ENCODE measurements at places on chromosomes 1 and 21.
A peak's percentile ranks its signal among the peaks of the same experiment; 100 is the strongest.

DNA sequence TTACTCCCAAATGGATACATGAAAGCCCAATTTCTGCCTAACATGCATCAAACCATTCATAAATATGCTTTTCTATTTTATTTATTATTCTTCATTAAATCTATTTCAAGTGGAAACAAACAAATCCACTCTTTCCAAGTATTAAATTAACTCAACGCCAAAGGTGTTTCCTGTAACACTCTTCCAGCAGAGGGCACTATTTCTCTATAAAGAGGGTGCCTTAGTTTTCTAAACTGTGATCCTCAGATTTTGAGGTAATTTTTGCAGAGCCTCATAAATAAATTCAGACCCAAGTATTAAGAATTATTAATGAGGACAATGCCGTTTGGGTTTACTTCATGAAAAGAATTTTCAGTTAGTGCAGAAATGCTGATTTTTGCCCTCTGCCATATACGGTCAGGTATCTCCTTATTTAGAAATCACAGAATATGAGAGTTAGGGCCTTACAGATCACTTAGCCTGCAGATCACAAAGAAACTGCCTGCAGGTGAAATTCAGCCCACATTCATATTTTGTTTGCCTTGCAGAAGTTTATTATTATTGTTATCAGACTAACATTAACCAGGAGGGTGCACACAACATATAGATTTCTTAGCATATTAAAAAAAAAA is 40.1 kb upstream of the MYSM1 start:
- no peak overlapping the region for H3K27ac ChIP-seq
- no peaks in the 10 kb centered on the region for H3K4me1 ChIP-seq
- no peaks in the 10 kb centered on the region for H3K36me3 ChIP-seq

GRCh38 chr1:181133969-181134418 is 45.5 kb downstream of the IER5 start:
- no peak overlapping the region for H3K4me3 ChIP-seq
- DNase-seq: no peak
- H3K36me3 ChIP-seq: no peaks in the 10 kb centered on the region

DNA sequence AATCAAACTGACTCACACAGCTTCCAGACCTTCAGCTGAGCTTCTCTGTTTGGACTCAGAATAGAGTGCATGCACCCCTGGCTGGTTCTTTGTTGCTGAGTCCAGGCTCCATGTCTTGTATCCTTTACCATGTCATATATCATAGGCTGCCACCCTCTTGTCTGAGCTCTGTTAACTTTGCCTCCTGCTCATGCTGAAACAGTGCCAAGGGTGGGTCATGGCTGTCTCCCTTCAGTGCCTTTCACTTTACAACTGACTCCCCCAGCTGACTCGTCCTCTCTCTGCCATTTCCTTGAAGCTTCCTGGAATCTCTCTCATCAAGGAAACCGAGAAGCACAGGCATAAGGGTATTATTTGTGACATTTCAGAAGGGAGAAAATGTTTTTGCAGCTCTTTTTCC is 885.3 kb downstream of the TTLL7 start:
- no peak overlapping the region for H3K4me3 ChIP-seq
- DNase-seq: no peak
- H3K36me3 ChIP-seq: no peaks in the 10 kb centered on the region
- H3K27ac ChIP-seq: peak overlapping the region; percentile 28

DNA sequence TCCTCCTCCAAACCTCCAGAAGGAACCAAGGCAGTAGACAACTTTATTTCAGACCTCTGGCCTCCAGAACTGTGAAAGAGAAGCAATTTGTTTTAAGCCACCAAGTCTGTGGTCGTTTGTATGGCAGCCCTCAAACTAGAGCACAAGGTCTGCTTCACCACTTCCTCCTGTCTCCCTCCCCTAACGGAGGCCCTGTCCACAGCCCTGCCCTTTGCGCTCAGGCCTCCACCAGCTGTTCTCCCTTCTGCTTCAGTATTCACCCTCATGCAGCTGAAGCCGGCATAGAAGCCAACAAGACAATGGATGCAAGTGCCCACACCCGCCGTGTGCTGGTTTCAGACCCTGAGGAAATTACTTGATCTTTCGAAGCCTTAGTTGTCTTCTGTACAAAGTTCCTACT is 364.1 kb downstream of the HHAT start:
- no peak for DNase-seq
- no peaks in the 10 kb centered on the region for H3K36me3 ChIP-seq
- no peaks in the 10 kb centered on the region for H3K27me3 ChIP-seq
- no peak overlapping the region for H3K4me3 ChIP-seq
- peaks cover under 1% of the 10 kb centered on the region for H3K4me1 ChIP-seq
- no peak overlapping the region for H3K27ac ChIP-seq

GRCh38 chr1:166511761-166512160 is 327.5 kb upstream of the POGK start:
- H3K4me3 ChIP-seq: no peak overlapping the region
- no peaks in the 10 kb centered on the region for H3K27me3 ChIP-seq
- no peaks in the 10 kb centered on the region for H3K4me1 ChIP-seq
- no peak overlapping the region for H3K27ac ChIP-seq

GRCh38 chr1:178034676-178035075 is 59.2 kb upstream of the RASAL2 start:
- H3K27me3 ChIP-seq: no peaks in the 10 kb centered on the region
- H3K4me3 ChIP-seq: no peak overlapping the region
- H3K4me1 ChIP-seq: peaks cover 20% of the 10 kb centered on the region
- DNase-seq: no peak
- H3K36me3 ChIP-seq: no peaks in the 10 kb centered on the region
